ENCODE measurements at places on chromosomes 5 and 9.

GRCh38 chr5:179348843-179349242, 3.6 kb upstream of the ADAMTS2 start:
- DNase-seq = peak; percentile 54

DNA sequence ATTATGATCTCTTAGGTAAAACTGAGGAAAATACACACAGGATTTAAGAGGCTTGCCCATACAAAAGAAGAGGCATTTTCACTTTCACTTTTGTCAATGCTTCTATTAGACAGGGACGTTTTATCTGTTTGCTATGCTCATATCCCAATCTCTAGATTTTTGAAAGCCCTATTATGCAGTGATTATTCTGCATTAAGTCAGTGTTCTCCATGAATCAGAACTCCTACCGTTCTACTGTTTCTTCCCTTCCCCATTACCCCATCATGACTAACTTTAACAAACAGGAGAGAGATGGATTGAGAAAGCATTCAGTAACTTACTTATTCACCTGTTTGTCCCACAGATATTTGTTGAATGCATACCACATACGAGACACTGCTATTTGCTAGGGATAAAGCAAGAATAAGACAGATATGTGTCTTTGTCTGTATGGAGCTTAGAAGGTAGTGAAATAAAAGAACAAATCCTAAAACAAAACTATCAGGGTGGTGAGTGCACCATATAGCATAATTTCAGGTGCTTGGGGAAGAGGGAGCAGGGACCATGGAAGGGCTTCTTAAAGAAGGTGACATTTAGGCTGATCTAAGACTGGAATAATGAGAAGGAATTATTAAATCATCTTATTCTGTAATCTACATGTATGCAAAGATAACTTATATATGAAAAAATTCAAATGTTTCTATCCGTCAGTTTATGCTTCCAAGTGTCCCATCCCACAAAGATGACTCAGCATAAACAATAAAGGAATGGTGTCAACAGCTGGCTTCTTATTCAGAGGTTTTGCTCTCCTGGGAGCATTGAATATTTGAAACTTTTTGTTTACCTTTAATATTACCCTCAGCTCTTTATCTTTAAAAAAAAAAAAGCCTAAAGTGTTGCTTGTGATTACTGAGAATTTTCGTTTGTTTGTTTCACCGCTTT, 328.1 kb downstream of the HINT1 start:
- peak; percentile 23 for DNase-seq

DNA sequence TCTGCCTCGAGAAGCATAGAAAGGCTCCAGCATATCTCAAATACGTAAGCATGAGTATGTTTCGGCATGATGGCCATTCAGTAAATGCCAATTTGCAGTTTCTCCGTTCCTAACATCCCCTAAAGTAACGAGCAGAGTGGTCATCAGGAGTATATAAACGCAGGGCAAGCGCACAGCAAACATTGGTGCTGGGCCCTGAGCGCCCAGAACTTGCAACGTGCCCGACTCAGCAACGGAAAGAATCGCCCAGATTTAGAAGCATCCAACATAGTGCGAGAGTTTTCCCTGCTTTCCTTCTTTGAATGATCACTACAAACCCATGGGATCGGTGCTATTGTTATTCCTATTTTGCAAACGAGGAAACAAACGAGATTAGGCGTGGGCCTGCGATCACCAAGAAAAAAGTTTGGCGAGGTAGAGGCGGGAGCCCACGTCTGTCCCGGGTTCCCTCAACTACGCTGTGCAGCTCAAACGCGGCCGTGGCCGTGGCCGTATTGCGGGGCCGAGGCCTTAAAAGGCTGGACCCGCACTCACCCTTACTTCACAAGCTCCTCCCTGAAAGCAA, 505 bp downstream of the RPS14 start:
- DNase-seq = no peak

DNA sequence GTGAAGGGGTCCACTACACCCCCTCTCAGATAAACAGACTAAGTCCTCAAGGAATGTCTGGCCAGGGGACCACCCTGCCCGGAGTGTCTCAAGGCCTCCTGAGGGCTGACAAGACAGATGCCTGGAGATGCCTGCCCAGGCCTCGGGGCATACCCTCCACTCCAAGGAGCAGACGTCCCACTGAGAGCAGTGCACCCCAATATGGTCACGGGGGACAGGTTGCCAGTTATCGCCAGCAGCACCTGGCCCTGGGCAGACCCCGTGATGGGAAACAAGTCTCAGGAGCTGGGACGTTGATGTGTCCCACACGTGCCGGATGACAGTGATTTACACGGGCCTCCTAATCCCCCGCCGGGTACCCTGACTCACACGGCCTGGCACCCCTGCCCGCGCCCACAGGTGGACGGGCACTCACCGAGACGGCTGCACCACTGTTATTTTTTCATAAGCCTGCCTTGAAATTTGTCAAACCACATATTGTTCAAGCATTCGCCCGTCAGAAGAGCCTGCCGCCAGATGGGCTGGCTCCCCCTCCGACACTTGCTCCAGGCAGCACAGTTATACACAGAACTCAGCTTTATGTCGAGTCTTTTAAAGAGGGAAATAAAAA, 43.9 kb downstream of the BARX1 start:
- DNase-seq = no peak

All from inflammatory macrophage treated with lipopolysaccharide for 4 hours (primary cell).